ENCODE measurements at places on chromosomes 13 and 19. TPM values are rescaled to one million over a fixed set of nuclear protein-coding genes. Genes with fewer than 3 reads are reported as not detected.

- H3K4me1 ChIP-seq, result peaks cover 19% of the 10 kb centered on the region
- H3K27me3 ChIP-seq, result no peaks in the 10 kb centered on the region
- peak overlapping the region; percentile 37 for H3K27ac ChIP-seq
- peak; percentile 17 for DNase-seq
- H3K36me3 ChIP-seq, result peaks cover 19% of the 10 kb centered on the region
Observed at GRCh38 chr19:16160943-16161560, 12.3 kb downstream of the CIB3 start.

- peak overlapping the region; percentile 76 for H3K4me3 ChIP-seq
- H3K4me1 ChIP-seq, result peaks cover 13% of the 10 kb centered on the region
- no peaks in the 10 kb centered on the region for H3K36me3 ChIP-seq
- H3K27me3 ChIP-seq, result peaks cover 14% of the 10 kb centered on the region
- peak overlapping the region; percentile 31 for H3K27ac ChIP-seq
- peak; percentile 84 for DNase-seq
Observed at GRCh38 chr19:15222738-15223648, 9.3 kb downstream of the EPHX3 start.

DNA sequence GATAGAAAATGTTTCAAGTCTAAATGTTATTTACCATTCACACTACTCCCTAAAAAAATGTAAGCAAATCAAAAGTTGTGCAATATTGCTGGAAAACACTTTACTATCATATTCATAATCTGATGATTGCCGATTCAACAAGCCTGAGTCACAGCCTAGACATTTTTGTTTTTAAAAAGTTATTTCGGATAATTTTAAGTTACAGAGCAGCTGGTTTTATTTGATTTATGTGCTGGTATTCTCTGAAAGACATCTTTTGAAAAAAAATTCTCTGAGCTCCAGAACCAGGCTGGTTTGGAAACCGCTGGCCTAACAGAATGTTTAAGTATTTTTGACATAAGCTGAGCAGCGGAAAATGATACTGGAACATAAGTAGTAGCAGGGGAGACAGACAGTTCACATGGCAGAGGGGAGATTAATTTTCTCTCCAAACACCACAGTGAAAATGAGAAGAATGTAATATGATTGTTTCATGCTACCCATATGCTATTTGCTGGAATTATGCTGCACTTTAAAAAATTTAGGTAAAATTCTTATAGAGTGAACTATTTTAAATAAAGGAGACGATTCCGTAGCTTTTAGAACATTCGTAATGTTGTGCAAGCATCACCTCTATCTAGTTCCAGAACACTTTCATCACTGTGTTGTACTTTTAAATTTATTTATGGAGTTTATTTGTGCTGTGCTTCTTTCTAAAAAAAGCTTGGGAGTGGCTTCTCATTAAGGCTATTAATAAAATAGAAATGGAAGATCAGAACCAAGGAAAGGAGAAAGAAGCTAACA is 36.1 kb downstream of the TBC1D4 start:
- H3K27ac ChIP-seq, result no peak overlapping the region
- no peaks in the 10 kb centered on the region for H3K36me3 ChIP-seq
- peaks cover 3% of the 10 kb centered on the region for H3K27me3 ChIP-seq
- DNase-seq, result no peak
- H3K4me1 ChIP-seq, result peaks cover 1% of the 10 kb centered on the region
- no peak overlapping the region for H3K4me3 ChIP-seq

Gene CD33
- total RNA-seq, result 3.9 TPM

- no peak for DNase-seq
- H3K27ac ChIP-seq, result no peak overlapping the region
- H3K4me1 ChIP-seq, result no peaks in the 10 kb centered on the region
- H3K4me3 ChIP-seq, result no peak overlapping the region
Observed at GRCh38 chr19:39858541-39858940, 12.4 kb upstream of the FBL start.

DNA sequence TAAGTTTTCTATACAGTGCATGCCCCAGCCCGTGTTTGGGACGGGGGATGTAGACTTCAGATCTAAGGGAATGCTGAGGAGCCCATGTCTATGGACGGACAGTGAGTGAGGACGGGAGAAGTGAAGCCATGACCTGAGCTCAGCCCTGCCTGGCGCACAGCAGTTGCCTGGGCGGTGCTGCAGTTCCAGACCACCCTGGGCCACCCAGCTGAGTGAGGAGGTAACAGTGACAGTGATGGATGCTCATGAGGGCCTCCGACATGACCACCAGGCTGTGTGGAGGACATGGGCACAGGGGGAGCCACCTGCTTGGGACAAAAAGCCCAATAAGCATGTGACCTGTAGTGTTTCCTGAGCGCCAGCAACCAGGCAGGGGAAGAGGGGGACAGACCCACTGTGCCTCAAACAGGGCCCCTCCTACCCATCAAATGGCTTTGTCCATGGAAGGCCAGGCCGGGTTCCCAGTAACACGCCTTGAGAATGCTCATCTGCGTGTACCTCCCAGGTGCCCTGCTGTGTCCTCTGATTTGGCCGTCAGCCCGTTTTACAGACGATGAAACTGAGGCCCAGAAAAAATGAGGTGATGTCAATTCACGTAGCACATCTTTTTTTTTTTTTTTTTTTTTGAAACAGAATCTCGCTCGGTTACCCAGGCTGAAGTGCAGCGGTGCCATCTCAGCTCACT is 22.6 kb downstream of the NOSIP start:
- no peaks in the 10 kb centered on the region for H3K27me3 ChIP-seq
- H3K27ac ChIP-seq, result peak overlapping the region; percentile 74
- H3K4me3 ChIP-seq, result peak overlapping the region; percentile 84
- peaks cover 75% of the 10 kb centered on the region for H3K36me3 ChIP-seq

DNA sequence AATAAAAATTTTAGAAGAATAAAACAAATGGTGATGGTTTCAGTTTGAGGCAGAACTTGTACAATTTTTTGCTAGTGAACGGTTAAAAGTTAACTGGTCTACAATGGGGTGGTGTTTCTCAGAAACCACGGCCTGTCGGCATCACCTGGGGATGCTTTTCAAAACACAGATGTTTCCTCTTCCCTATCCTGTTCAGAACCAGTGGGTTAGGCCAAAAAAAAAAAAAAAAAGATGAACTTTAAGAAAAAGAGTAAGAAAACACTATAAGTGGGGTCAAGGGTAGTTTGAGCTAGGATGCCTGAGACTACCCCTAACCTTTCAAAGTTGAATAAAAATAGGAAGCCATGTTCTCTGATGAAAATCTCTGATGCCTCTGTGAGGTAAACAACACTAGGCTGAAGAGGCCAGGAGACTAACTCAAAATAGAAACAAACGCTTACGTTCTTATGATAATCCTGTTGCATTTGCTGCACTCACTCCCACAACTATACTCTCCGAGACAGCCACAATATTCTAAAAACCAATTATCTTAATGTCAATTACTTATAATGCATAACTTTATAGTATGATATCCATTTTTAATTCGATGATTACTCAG is 3.3 kb downstream of the MTIF3 start:
- peak overlapping the region; percentile 67 for H3K4me3 ChIP-seq
- peak overlapping the region; percentile 97 for H3K27ac ChIP-seq
- no peaks in the 10 kb centered on the region for H3K27me3 ChIP-seq
- DNase-seq, result peak; percentile 54
- peaks cover 31% of the 10 kb centered on the region for H3K36me3 ChIP-seq

DNA sequence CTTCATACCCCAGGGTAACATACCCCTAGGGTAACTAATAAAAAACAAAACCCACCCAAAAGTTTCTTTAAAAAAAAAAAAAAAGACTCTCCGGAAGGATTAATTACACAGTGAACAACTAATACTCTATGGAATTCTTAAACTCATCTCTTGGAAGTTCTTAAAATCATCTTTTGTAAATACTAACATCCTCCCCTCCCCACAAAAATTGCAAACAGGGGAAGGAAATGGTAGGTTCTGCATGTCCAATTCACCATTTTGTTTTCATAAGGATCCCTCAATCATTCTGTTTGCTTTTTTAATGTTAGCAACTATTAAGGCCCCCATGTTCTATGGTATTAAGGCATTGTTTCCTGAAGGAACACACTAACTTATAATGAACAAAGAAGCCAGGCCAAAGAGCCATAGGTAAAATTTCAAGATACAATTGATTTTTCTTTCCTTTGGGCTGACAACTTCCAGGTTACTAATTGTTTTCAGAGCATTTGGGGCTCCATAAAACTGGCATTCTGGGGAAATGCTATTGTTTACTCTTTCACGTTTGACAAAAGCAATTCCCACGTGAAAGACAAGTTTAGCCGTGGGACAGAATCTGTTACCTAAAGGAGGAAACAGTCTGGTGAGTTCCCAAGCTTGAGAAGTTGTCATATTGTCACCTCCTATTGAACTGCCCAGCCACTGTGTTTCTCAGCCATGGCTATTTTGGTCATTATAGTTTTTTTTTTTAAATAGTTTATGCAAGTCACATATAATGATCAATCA is 107.0 kb downstream of the FLT1 start:
- H3K27ac ChIP-seq, result no peak overlapping the region
- peaks cover 7% of the 10 kb centered on the region for H3K4me1 ChIP-seq
- H3K36me3 ChIP-seq, result no peaks in the 10 kb centered on the region
- peaks cover 3% of the 10 kb centered on the region for H3K27me3 ChIP-seq
- H3K4me3 ChIP-seq, result no peak overlapping the region
- DNase-seq, result no peak

DNA sequence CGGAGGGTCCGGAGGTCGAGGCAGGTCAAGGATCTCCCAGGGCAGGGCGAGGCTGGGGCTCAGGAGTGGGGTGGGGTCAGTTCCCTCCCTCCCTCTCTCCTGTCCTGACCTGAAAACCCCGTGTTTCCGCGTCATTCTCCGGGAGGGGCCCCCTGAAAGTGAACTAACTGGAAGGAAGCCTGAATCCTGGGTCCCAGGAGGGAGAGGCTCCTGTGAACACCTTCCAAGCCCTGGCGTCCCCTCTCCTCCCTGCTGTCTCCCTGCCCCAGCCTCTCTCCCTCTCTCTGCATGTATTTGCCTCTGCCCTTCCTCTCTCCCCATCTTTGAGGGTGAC is 741 bp upstream of the CADM4 start:
- H3K27me3 ChIP-seq, result peaks cover 40% of the 10 kb centered on the region
- H3K27ac ChIP-seq, result no peak overlapping the region
- H3K4me1 ChIP-seq, result peaks cover 20% of the 10 kb centered on the region
- H3K4me3 ChIP-seq, result peak overlapping the region; percentile 69
- H3K36me3 ChIP-seq, result peaks cover 2% of the 10 kb centered on the region

DNA sequence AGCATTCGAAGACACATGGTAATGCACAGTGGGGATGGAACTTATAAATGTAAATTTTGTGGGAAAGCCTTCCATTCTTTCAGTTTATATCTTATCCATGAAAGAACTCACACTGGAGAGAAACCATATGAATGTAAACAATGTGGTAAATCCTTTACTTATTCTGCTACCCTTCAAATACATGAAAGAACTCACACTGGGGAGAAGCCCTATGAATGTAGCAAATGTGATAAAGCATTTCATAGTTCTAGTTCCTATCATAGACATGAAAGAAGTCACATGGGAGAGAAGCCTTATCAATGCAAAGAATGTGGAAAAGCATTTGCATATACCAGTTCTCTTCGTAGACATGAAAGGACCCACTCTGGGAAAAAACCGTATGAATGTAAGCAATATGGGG is 16.2 kb upstream of the ZNF763 start:
- H3K4me3 ChIP-seq, result no peak overlapping the region
- H3K27ac ChIP-seq, result no peak overlapping the region
- DNase-seq, result no peak
- H3K36me3 ChIP-seq, result peaks cover 92% of the 10 kb centered on the region
- no peaks in the 10 kb centered on the region for H3K27me3 ChIP-seq
- H3K4me1 ChIP-seq, result no peaks in the 10 kb centered on the region

DNA sequence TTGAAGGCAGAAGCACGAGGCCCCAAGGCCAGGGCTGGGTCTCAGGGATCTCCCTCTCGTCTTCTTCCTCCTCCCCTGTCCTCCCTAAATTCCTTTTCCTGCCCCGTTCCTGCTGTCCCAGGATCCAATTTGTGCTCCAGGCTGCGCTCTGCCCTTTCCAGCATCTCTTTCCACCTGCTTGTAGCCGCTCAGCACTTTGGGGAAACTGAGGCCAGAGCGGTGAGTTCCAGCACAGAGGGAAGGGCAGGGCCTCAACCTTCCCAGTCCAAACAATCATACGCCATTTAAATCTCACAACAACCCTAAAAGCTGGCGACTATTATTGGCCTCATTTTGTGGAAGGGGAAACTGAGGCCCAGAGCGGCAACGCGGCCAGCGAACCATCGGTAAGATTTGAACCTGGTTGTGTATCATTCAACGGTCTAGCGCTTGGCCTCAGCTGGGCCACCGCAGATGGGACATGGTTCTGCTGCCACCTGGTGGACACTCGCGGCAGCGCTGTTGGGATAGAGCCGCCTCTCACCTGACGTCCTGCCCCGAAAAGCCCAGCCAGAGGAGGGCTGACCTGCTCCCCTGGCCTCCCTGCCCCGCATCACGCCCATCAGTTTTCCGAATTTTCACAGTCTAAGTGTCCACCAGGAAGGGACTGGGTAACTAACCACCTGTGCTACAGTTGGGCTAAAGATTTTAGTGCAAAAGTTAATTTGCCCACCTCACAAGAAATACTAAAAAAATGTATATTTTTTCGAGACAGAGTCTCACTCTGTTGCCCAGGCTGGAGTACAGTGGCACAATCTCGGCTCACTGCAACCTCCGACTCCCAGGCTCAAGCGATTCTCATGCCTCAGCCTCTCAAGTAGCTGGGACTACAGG is 4.2 kb upstream of the RPL18A start:
- DNase-seq, result peak; percentile 90
- H3K36me3 ChIP-seq, result peaks cover 15% of the 10 kb centered on the region
- no peak overlapping the region for H3K4me3 ChIP-seq
- peak overlapping the region; percentile 74 for H3K27ac ChIP-seq
- H3K27me3 ChIP-seq, result no peaks in the 10 kb centered on the region

- H3K4me1 ChIP-seq, result peaks cover 14% of the 10 kb centered on the region
- DNase-seq, result no peak
- H3K27ac ChIP-seq, result no peak overlapping the region
- H3K4me3 ChIP-seq, result no peak overlapping the region
- H3K27me3 ChIP-seq, result peaks cover 7% of the 10 kb centered on the region
Observed at GRCh38 chr13:112679381-112679780, 10.5 kb upstream of the ATP11A start.

GRCh38 chr13:27171827-27172494 is 350 bp upstream of the USP12 start:
- peak; percentile 90 for DNase-seq
- H3K27ac ChIP-seq, result peak overlapping the region; percentile 89
- H3K4me3 ChIP-seq, result peak overlapping the region; percentile 81
- H3K4me1 ChIP-seq, result peaks cover 40% of the 10 kb centered on the region
- no peaks in the 10 kb centered on the region for H3K27me3 ChIP-seq

Gene FFAR2
- total RNA-seq, result not detected

GRCh38 chr19:56764196-56764695 is 76.3 kb downstream of the PEG3 start:
- DNase-seq, result no peak
- no peaks in the 10 kb centered on the region for H3K36me3 ChIP-seq
- peaks cover 10% of the 10 kb centered on the region for H3K4me1 ChIP-seq
- H3K27ac ChIP-seq, result no peak overlapping the region

Gene CEACAM21
- 78.3 TPM for total RNA-seq

Gene PSG6
- total RNA-seq, result not detected

GRCh38 chr19:12085074-12085818 is 20.7 kb downstream of the ZNF844 start:
- DNase-seq, result no peak
- no peak overlapping the region for H3K27ac ChIP-seq
- H3K4me3 ChIP-seq, result no peak overlapping the region
- H3K4me1 ChIP-seq, result no peaks in the 10 kb centered on the region

Measured in activated CD4-positive, alpha-beta T cell treated with anti-CD3 and anti-CD28 coated beads, Interleukin-2, amount 10 ng/mL, durations not matched to agents 7 days and 5 days (primary cell).